ENCODE measurements at places on chromosomes 12 and 14. TPM values are rescaled to one million over a fixed set of nuclear protein-coding genes. Genes with fewer than 3 reads are reported as not detected.

Gene PSMA6
- total RNA-seq: 159 TPM

Gene CLEC9A
- not detected for total RNA-seq

Gene CDCA3
- total RNA-seq: 0.51 TPM

Gene IFT43
- total RNA-seq: 24.0 TPM

Gene CAND1
- total RNA-seq: 92.1 TPM

Gene TAS2R10
- total RNA-seq: 0.26 TPM

Gene GDF3
- not detected for total RNA-seq

Gene SYT1
- 0.26 TPM for total RNA-seq

Gene KRT83
- total RNA-seq: not detected

Gene SLC25A21
- 0.64 TPM for total RNA-seq

Gene INTS13
- total RNA-seq: 19.7 TPM

Gene LARP4
- 28.3 TPM for total RNA-seq

Gene REP15
- 0.53 TPM for total RNA-seq

Gene CLEC1B
- not detected for total RNA-seq

Gene TAS2R46
- total RNA-seq: 0.90 TPM

Gene DDHD1
- total RNA-seq: 5.3 TPM

Gene MUCL1
- total RNA-seq: not detected

Gene CYP46A1
- 0.13 TPM for total RNA-seq

Gene DNAI7
- 0.13 TPM for total RNA-seq

Gene CLEC6A
- under 0.01 TPM for total RNA-seq

Gene TAC3
- not detected for total RNA-seq

Gene ADCK1
- total RNA-seq: 2.8 TPM

Gene CCDC198
- not detected for total RNA-seq

Gene SELPLG
- total RNA-seq: 0.13 TPM

Gene RFC5
- total RNA-seq: 7.4 TPM

Gene SMARCD1
- 24.2 TPM for total RNA-seq

Gene SOAT2
- total RNA-seq: not detected

Gene DACT1
- total RNA-seq: 1.4 TPM

Gene SMCO2
- total RNA-seq: 1.8 TPM

Gene EAPP
- 48.4 TPM for total RNA-seq

Data from bronchial epithelial cell (primary cell).